ENCODE measurements at places on chromosomes 2 and 18. TPM values are rescaled to one million over a fixed set of nuclear protein-coding genes. Genes with fewer than 3 reads are reported as not detected.

CNDP1 gene
- 0.69 TPM for polyA plus RNA-seq

DNA sequence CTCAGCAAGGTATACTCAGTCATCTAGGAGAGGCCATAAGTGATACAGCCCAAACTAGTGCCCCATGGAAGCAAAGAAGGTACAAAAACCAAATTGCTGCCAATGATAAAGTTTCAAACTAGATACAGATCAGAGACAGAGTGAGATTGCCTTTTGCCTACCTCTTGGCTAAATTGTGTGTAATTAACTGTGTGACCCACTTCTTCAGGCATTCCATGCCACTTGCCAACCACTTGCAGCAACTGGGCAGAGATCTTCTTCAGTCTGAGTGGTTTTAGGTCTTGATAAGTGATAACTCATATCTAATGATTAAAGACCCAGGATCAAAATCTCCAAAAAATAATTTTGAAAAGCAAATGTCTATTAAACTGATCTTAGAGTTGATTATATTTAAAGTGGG, 21.1 kb upstream of the NABP1 start:
- no peak for DNase-seq

DNA sequence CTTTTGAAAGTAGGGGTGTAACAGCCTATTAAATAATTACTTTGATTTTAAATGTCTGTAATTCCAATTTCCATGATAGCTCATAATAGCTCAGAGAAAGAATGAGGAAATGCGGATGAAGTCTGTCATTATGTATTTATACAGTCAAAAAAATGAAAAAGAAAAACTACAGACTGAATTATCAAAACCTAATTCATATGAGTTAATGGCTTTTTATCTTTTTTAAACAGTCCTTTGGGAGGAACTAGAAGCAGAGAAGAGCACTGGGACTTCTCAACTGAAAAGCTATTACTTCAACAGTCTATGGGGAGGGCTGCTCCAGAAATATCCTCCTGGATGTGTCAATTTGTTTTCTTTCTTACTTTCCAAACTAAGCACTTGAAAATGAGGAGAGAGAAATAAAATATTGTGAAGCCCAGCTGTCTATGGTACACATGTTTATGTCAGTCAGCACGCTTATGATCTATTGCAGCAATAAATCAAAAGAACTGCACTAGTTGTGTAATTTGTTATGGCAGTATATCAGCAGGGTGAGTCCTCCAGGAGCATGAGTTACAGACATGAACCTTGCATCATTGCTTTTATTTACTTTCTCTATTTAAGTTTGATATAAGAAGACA, 1550.2 kb downstream of the LRP1B start:
- no peak for DNase-seq

DNA sequence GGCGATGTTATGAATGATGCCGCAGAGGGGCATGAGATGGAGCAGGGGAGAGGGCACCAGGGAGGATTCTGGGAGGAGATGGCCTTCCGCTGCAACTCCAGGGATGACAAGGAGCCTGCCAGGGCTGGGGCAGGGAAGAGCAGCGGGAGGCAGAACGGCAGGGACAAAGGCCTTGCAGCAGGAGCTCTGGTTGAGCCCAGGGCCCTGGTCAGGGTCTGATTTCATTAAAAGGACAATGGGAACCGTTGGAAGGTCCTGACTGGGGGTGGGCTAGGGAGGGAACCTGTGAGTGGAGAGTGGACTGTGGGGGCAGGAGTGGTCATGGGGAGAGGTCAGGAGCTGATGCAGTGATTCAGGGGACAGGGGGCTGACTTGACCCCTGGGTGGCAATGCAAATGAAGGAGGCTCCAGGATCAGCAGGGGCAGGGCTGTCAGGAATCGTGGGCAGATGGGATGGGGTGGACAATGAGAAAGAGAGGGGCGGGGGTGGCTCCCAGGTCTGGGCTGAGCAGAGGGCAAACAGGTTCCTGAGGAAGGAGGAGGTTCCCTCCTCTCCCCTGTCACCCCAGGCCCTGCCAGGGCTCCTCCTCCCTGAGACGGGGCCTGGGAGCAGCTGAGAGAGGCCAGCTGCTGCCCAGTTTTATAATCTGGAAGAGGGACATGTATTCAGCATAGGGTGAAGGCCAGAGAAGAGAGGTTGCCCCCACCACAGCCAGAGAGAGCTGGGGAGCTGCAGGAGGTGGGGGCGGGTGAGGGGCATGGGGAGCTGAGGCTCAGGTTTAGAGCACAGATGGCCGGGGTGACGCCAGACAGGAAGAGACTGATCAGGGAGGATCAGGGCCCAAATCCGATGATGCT, 7.3 kb upstream of the DUSP2 start:
- DNase-seq = no peak

DNA sequence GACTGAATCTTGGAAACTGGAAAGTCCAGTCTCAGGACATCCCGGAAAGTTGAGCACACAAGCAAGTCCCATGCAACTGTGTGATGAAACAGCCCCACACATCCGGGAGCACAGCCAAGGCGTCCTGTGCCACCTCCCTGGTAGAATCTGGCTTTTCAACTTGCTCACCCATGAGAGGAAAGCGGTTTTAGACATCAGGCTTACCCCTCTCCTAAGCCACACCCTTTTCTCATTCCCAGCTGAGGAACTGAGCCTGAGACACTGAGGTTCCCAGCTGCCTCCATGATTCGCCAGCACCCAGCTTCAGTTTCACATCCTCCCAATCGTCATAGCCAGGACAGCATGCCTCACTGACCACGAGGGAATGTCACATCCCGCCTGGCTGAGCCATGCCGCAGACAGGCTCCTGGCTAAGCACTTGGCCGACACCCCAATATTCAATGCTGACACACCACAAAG, 60.3 kb downstream of the STEAP3 start:
- DNase-seq = no peak
